Activated T-cell treated with anti-CD3 and anti-CD28 coated beads for 4 hours (primary cell): ENCODE measurements at places on chromosomes 13 and 19.

DNA sequence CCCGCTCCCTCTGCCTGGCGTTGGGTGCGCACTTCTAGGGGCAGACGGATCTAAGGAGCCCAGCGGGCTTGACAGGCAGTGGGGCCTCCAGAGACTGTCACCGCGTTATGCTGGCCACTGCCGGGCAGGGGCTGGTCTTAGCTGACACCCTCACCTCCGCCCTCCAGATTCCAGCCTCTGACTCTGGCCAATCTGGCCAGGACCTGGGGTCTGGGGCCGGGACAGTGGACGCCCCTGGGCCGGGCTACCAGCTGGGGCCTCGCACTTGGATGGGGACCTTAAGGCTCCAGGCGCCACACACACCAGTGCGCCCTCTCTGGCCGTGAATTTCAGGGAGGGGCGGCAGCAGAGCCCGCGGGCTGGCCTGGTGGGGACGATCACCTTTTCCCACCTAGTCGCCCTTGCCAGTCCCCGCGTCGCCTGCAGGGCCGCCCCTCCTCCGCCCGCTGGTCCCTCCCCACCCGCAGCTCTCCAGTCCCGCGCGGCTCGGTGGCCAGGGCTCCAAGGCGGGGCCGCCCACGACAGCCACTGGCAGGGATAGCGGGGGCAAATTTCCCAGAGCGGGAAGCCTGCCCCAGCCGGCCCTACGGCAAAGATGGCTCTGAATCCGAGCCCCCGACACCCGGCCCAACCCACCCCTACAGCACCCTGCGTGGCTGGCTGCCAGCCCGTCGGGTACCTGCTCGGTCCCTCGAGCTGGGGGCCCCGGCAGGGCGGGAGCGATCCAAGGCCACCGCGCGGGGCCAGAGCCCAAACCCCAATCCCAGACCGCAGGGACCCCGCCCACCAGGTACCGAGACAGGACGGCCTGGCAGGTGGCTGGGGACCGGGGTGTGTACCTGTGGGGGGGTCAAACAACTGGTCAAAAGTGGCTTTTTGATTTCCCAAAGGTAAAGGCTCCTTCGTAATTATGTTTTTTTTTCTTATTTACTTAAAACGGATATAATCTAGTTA lies 6.1 kb upstream of the ZNF98 start:
- no peak for DNase-seq

DNA sequence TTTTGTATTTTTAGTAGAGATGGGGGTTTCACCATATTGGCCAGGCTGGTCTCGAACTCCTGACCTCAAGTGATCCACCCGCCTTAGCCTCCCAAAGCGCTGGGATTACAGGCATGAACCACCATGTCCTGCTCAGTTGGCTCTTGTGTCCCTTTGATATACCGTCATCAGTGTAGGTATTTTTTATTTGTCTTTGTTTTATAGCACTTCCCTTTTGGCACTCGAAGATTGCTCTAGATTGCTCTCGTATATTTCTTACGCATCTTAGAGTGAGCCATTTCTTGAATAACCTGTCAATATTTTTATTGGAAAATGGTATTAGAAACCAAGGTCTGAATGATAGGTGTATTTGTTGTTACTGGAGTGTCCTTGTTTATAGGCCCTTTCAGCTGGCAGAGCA lies 9.4 kb downstream of the SETDB2 start:
- no peak for DNase-seq

DNA sequence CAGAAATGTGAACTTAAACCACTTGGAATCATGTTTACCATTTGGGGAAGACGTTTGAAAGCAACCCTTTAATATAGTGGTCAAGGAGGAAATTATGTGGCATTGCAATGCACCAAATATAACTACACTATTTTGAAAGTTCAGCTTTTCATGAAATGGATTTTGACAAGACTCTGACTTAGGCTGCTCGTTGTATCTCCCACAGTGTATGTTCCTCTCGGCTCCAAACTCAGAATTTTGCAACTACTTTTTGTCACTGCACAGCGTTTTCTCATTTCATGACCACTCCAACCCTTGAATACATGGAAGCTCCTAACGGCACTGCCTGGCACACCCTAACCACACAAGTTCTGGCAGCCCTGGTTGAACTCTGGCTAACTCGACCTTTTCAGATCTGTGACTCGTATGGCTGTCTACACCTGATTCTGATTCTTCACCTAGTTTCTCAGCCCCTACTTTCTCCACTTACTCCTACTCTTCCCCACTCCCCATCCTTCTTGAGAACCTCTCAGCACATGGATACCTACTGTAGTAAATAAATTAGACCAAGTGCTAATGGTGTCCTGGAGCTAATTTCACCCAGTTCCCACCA lies 7.0 kb upstream of the POMP start:
- DNase-seq = no peak

DNA sequence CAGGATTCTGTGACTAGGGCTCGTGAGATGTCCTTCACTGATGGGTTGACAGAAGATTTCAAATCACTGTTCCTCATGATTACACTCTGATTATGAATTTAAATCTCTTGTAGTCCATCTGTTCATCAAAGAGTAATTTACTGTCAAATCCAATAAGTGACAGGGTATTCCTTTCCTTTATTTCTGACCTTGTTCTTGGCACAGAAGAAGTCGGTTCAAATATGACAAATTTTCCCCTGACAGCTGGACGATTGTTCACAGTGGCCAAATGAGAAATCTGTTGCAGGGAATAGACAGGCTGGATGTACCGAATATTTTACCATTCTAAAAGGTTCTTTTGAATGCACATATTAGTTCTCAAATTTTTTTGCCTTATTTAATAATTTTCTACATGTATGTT lies 767.3 kb upstream of the GPC6 start:
- no peak for DNase-seq

- no peak for DNase-seq
These were observed 82.2 kb downstream of the ATP11A start for GRCh38 chr13:112771877-112772538.

DNA sequence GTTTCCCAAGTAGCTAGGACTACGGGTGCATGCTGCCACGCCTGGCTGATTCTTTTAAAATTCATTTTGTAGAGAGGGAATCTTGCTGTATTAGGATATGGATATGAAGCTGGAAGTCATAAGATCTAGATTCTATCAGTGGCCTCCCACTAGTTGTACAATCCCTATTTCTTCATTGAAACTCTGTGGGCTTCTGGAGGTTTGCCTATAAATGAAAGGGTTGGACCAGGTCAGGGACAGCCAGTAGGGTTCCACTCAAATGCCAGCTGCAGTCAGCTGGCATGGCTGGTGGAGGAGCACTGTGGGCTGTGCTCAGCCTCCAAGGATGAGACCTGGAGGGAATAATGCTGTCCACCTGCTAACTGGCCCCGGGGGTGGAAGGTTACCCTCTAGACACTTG lies 110.2 kb upstream of the GJB6 start:
- DNase-seq = no peak

DNA sequence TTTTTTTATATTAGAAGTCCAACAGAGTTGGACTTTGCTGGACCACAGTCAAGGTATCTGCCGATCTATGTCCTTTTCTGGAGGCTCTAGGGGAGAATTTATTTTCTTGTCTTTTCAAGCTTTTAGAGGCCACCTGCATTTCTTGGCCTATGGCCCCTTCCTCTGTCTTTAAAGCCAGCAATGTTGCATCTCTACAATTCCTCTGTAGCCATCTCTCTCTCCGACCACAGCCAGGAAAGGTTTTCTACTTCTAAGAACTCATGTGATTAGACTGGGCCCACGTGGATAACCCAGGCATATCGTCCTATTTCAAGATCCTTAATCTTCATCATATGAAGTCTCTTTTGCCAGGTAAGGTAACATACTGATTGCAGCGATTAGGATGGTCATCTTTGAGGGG lies 43.5 kb upstream of the RGCC start:
- no peak for DNase-seq

GRCh38 chr13:27259831-27260230 lies 8.5 kb downstream of the RPL21 start:
- no peak for DNase-seq

DNA sequence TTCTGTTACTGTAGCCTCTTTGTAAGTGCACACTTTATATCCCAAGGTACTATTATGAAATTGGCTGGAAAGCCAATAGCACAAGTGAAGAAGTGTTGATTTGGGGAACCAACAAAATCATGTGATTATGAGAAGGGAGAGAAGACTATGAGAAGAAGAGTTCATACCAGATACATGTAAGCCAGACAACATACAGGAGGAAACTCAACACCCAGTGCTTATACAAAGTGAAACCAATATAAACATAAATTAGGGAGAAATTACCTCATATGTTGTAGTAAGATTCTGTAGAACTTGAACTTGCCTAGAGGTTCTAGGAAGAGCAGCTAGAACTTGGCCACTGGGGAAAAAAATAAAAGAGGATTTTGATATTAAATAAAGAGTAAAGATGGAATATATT lies 17.4 kb downstream of the CPB2 start:
- no peak for DNase-seq

- DNase-seq = no peak
These were observed 17.5 kb downstream of the LRRC63 start for GRCh38 chr13:46229251-46229650.

GRCh38 chr13:26021516-26021915 lies 30.3 kb downstream of the SHISA2 start:
- DNase-seq = no peak

DNA sequence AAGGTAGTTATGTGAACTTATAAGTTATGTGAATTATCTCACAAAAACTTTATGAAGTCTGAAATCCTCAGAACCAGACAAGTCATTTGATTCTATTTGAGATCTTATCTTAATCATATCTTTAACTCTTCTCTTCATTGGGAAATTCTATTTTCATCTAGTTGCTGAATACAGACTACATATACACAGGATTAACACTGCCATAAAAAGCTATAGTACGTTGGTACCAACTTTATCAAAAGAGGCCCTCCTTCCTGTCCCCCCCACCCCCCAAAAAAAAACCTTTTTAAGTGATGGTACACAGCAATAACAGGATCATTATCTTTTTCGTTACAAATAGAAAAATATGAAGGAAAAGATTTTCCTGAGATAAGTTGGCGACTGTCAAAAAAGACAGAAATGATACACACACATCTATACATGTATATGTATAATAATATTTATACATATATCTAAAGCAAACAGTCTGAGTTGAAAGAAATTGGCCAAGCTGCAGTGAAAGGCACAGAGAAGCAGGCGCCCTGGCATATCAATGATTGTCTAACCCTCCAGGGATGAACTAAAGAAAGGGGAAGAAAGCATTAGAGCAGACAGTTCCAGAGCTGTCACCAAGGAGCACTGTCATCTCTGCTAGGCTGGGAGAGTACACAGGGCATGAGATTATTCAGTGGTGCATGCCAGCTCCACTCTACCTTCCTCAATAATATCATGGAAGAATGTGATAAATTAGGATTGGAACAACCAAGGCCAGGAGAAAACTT lies 116.7 kb downstream of the KLF12 start:
- DNase-seq = no peak

- no peak for DNase-seq
These were observed 11.8 kb downstream of the COL4A2 start for GRCh38 chr13:110318920-110319319.

GRCh38 chr19:54654447-54655321 lies 8.1 kb upstream of the LILRB4 start:
- DNase-seq = no peak

DNA sequence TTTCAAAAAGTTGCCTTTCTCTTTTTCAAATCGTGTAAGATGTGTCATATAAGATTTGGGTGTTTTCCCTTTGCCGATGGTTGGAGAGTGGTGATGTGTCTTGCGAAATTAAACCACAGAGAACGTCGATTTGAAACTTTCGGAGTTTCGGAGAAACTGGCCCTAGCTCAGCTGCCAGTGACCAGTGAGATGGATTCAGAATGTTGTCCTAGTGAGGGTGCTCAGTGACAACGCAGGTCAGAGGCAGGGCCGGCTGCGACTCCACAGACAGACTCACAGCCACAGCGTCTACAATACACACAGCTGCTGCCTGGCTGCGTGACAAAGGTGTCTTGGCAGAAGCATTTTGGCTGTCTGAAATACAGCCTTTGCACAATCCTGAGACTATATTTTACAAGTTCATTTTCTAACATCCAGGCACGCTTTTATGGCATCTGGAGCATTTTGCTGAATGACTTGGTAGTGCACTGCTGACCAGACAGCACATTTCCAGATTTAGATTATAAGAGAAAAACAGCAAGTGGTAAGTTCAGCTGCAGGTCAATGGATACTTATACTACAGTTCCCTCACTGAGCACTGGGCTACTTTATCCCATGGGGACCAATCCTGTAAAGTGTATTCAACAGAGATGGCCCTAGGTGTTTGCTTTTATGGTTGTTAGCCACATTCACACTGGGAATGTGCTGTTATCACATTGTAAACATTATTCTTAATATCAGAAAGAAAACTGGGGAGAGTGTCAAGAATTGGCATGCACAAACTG lies 207.5 kb downstream of the KCNRG start:
- DNase-seq = no peak

- no peak for DNase-seq
These were observed 68.8 kb downstream of the ARHGEF7 start for GRCh38 chr13:111183959-111184358.

DNA sequence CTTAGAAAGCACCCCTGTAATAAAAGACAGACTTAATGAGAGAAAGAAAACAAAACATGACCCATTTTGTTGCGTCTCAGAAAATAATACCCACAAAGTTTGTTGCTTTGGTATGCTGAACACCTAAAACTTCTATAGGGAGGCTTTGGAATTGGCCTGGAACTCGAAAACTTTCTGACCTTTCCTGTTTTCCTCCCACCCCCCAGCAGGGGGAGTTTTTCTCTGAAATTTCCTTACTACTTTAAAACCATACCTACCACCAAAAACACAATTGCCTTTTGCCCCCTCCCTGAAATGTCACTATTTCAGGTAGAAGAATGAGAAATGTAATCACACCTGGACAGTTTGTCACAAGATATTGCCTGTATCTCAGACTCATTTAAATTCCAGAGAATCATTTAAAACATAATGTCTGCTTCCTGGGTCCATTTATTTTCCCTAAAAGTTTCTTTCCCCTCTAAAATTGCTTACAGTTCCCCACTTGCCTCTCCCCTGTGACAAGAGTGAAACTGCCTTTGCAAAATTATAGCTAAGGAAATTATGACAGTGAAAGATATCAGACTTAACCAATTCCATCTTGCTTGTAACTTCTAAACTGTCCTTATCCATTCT lies 2700.2 kb downstream of the PCDH9 start:
- no peak for DNase-seq

- no peak for DNase-seq
These were observed 198.7 kb downstream of the DNAJC15 start for GRCh38 chr13:43222086-43222485.

- DNase-seq = no peak
These were observed 17.4 kb downstream of the RB1 start for GRCh38 chr13:48320891-48321510.

DNA sequence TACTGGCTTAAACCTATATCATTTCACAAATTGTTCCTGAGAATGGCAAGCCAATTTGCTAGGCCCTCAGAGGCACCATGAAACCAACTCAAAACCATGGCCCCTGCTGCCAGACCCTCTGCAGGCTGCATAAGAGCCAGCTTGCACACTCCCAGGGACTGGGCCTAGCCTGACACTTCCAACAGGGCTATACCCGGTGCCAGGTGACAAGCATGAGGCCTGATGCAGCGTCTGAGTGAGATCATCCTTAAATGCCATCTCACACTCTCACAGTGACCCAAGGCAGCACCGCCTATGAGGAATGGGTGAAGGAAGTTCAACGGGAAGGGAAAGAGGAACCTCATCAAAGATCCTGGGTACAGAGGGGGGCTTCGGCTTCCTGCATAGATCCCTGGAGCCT lies 65.6 kb downstream of the C13orf42 start:
- no peak for DNase-seq
